A549 treated with CORT108297 at 1 μM for 4 hours (cell line): ENCODE measurements at places on chromosomes 4 and X. TPM values are rescaled to one million over a fixed set of nuclear protein-coding genes. Genes with fewer than 3 reads are reported as not detected.

MND1 gene
- 11.9 to 18.1 TPM (median 13.1 TPM) in 5 replicates for total RNA-seq

DUX4 gene
- total RNA-seq = not detected in 5 replicates

CLDN34 gene
- total RNA-seq = not detected in 5 replicates

MAGEC3 gene
- not detected in 5 replicates for total RNA-seq

HMGB2 gene
- 99.8 to 141 TPM (median 136 TPM) in 5 replicates for total RNA-seq

TRPC3 gene
- total RNA-seq = 0.05 to 0.07 TPM (median 0.07 TPM) in 3 of 5 replicates, not detected in the others

SHOX gene
- total RNA-seq = not detected in 5 replicates

TRIM60 gene
- total RNA-seq = not detected in 5 replicates

GRPR gene
- 0.03 to 0.13 TPM (median 0.06 TPM) in 5 replicates for total RNA-seq

FAM47A gene
- total RNA-seq = not detected in 5 replicates

SORCS2 gene
- total RNA-seq = 2.8 to 5.6 TPM (median 4.2 TPM) in 5 replicates

RBM47 gene
- 17.6 to 23.2 TPM (median 21.5 TPM) in 5 replicates for total RNA-seq

PRRG1 gene
- 5.1 to 7.6 TPM (median 6.4 TPM) in 5 replicates for total RNA-seq

DCX gene
- total RNA-seq = not detected in 5 replicates

DUSP9 gene
- 1.2 to 1.8 TPM (median 1.4 TPM) in 5 replicates for total RNA-seq

GATA1 gene
- total RNA-seq = not detected in 5 replicates

FDCSP gene
- total RNA-seq = not detected in 5 replicates

RS1 gene
- total RNA-seq = not detected in 5 replicates

SCML2 gene
- total RNA-seq = 7.1 to 9.9 TPM (median 7.9 TPM) in 5 replicates

SERPINA7 gene
- not detected in 5 replicates for total RNA-seq

ERAS gene
- total RNA-seq = 0.09 to 0.18 TPM (median 0.12 TPM) in 4 of 5 replicates, not detected in the other

EDA2R gene
- 11.3 to 14.6 TPM (median 13.5 TPM) in 5 replicates for total RNA-seq

CENPI gene
- 8.5 to 15.1 TPM (median 12.9 TPM) in 5 replicates for total RNA-seq

IL1RAPL2 gene
- not detected in 5 replicates for total RNA-seq

PCDH19 gene
- 0.01 to 0.16 TPM (median 0.03 TPM) in 5 replicates for total RNA-seq

DGAT2L6 gene
- not detected in 5 replicates for total RNA-seq
